CD4-positive, alpha-beta T cell treated with Interleukin-1 beta for 1 hour (primary cell): ENCODE measurements at places on chromosomes 3 and 15.
A peak's percentile ranks its signal among the peaks of the same experiment; 100 is the strongest.

DNA sequence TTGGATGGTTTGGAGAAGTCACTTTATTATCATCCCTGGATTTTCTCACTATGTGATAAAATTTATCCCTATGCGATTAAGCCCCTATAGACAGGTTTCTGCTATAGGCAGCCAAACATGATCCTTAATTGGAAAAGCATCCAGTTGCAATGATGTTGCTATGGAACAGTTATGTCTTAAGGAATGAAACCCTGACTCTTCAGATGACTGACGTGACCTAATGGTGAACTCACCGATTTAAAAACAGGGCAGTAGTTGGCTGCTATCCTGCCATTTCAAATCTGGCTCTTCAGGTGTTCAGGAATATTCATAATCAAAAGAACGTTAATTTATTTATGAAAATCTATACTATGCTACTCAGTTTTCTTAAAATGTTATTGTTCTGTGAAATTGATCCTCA is 106.8 kb upstream of the ROBO1 start:
- no peak for DNase-seq

- DNase-seq, result no peak
Observed at GRCh38 chr15:75723171-75723846, 10.7 kb upstream of the CSPG4 start.

DNA sequence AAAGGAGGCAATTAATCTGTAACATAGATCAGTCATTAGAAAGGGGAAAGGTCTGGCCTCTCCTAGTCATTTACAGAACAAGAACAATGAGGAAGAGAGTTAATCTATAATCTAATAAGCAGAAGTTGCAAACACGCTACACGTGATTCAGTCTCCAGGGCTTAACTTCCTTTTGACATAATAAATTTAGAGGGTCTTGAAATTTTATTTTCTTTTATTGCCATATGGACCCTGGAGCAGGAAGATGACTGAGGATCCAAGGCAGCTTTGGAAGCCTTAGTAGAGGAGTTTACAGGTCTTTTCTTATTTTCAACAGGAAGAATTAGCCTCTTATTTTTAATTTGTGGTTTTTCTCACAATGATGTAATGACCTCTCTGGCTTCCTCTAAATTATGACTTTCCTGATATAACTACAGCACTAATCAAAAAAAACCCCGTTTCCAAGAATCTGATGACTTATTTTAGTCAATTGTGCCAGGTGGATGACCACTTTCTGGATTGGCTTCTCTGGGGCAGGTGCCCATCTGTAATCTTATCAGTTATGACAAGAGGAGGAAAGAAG is 32.2 kb downstream of the ADGRG7 start:
- no peak for DNase-seq

- no peak for DNase-seq
Observed at GRCh38 chr3:71083726-71084131, 499.8 kb downstream of the FOXP1 start.

- no peak for DNase-seq
Observed at GRCh38 chr3:141280690-141281089, 49.1 kb downstream of the PXYLP1 start.

DNA sequence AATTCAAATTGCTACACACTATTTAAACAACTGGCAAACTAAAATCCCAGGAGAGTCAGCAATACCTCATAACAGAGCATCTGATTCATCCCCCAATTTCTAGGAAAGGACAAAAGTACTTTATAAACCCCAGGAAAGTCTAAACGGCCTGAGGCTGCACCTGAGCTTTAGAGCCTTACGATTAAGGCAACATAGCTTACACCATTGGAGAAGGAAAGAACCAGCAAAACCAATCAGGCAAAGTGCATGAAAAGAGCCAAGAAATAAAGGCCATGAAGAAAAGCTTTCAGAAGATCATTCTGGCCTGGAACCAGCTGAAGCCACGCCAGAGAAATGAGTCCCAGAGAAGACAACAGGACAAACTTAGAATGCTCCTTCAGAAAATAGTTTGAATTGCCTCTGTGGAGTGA is 48.1 kb downstream of the PTPN9 start:
- DNase-seq, result no peak

DNA sequence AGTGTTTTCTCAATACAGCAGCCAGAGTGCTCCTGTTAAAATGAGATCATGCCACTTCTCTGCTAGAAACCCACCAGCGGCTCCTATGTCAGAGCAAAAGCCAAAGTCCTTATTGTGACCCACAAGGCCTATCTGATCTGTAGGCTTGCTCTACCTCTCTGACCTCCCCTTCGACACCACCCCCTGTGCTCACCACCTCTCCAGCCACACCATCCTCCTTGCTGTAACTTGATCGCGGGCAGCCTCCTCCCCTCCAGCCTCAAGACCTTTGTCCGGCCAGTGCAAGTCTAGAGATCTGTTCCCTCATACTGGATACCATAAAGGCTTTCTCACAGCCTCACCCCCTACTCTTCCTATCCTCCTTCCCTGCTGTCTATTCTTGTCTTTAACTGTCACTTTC is 1.9 kb upstream of the IGDCC4 start:
- DNase-seq, result no peak

DNA sequence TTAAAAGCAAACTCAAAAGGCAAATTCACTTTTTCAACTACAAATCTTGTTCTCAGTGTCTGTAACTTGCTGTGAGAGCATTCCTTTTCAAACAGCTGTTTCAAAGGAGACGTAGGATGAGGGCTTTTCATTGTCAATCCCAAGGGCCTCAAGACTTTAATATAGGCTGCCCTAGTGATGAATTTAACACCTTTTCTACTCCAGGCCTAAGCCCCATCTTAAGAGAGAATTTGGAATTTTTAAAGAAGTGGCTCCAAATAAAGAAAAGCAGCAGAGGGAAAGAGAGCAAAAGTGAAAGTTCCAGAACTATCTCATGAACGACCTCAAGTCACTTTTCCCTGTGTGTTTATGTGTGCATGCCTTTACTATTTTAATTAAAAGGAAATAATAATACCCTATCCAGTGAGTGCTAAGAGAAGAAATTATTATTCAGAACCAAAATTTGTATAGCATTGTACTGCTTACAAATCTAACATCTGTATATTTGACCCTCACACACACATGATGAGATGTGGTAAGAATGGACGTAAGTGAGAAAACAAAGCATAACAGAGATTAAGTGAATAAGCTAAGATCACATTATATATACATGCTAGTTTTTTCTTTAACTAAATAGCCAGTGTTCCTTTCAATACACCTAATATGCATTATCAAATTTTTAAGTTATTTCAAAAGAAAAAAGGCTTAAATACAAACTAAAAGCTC is 196.4 kb downstream of the VGLL3 start:
- DNase-seq, result no peak

GRCh38 chr3:126319701-126320295 is 37.4 kb downstream of the KLF15 start:
- no peak for DNase-seq

- DNase-seq, result no peak
Observed at GRCh38 chr15:77851691-77852090, 219.0 kb upstream of the LINGO1 start.

- no peak for DNase-seq
Observed at GRCh38 chr3:46716461-46717441, 918 bp downstream of the PRSS50 start.

GRCh38 chr15:77528290-77528967 is 104.3 kb downstream of the LINGO1 start:
- DNase-seq, result no peak

DNA sequence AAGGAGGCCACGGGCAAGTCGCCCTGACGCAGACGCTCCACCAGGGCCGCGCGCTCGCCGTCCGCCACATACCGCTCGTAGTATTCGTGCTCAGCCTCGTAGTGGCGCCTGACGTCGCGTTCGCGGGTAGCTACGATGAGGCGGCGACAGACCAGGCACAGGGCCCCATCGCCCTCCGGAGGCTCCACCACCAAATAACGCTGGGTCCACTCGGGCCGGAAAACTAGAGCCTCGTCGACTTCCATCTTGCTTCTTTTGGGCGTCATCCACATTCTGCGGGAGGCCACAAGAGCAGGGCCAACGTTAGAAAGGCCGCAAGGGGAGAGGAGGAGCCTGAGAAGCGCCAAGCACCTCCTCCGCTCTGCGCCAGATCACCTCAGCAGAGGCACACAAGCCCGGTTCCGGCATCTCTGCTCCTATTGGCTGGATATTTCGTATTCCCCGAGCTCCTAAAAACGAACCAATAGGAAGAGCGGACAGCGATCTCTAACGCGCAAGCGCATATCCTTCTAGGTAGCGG is at the start of gene EPM2AIP1:
Gene EPM2AIP1 (minus strand): TSS at position 326 of the 520 bp plus-strand sequence. CDS start 54 bp downstream, at position 272.
- no peak for DNase-seq

GRCh38 chr15:77163781-77164384 is 93.0 kb upstream of the TSPAN3 start:
- peak; percentile 13 for DNase-seq

DNA sequence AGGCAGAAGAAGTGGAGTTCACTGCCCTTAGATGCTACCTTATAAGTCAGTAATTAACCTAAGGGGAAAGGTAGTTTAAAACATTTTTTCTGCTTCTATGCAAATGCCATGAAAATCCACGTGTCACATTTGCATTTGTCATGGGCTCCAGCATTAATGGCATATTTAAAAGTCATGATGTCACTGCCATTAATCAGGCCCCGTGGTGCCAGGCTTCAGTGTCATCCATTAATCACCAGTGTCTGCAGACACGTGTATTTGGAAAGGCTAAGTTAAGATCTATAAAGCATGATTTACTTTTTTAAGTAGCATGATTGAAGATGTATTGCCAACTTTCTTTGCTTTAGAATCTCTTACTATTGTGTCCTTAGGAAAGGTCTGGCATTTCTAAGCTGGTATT is 857.8 kb downstream of the TUSC7 start:
- DNase-seq, result no peak

DNA sequence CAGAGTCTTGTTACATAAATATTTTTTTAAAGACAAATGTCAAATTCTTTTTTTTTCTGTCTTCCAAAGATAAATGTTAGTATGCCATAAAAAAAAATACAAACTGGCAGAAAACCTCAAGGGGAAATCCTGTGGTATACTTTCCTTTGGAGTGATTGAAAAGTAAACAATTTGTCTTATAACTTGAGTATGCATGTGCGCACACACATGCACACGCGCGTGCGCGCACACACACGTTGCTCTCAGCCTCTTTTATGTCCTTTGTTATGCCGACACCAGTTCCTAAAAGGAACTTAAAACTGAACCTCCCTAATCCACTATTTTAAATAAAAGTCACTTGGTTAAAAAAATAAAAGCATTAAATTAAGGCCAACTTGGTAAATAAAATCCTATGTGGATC is 58.1 kb downstream of the TGFBR2 start:
- peak; percentile 43 for DNase-seq

GRCh38 chr3:26353097-26353496 is 269.5 kb upstream of the LRRC3B start:
- DNase-seq, result no peak

DNA sequence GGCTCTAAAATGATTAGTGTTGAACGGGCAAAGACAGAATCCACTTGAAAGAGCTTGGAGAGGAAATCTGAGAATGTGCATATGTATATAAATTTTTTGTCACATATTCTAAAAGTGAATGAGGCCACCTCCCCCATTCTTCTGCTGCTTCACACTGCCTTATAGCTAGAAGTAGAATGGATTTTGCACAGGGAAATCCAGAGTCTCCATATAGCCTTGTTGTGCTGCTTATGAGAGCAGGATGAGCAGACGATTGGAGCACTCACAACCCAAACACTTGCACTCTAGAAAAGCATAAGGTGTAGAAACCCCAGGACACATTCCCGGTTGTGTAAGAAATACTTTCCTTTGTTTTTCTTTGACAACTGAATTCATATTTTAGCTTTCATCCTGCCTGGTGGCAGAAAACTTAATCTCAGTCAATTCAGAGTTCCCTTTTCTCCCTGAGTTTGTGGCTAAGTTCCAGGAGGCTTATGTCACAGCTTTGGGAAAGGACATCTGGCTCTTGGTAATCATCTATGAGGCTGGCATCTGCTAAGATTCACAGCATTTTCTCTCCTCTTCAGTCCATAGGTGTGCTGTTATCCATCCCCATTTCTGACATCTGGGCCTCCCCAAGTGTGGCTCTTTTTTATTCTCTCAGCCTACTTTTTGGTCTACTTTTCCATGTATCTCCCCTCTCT is 188.4 kb upstream of the PFN2 start:
- no peak for DNase-seq
